Activated CD4-positive, alpha-beta T cell treated with anti-CD3 and anti-CD28 coated beads for 36 hours (primary cell): ENCODE measurements at places on chromosomes 1 and 21.

GRCh38 chr1:41663671-41664400 lies 179.4 kb upstream of the EDN2 start:
- no peak for DNase-seq

GRCh38 chr1:42164551-42165420 lies at the start of gene GUCA2A:
Gene GUCA2A (minus strand): TSS chr1:42164745. CDS start chr1:42164712, 33 bp downstream.
- DNase-seq: no peak

- DNase-seq: no peak
Observed at GRCh38 chr21:29580732-29581285, 282.1 kb downstream of the BACH1 start.

GRCh38 chr1:95021119-95021518 lies 51.6 kb downstream of the ALG14 start:
- DNase-seq: no peak

- DNase-seq: no peak
Observed at GRCh38 chr1:151516031-151516511, 4.9 kb downstream of the CGN start.

DNA sequence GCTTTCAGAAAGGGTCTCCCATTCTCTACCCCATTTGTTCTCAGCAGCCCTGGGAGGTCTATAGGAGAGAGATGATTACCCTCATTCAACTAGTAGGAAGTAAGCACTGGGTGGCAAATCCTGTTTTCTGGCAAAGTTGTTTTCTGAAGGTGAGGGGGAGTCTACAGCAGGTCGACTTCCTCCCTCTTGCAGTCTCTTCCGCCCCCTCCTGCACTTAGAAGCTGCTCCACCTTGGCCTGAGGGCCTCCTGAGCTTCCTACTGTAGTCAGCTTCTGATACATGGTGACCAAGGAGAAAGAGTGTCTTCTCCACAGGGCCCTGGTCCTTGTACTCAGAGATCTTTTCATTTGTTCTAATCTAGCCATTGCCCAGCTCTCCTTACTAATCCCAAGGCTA lies 93.1 kb downstream of the RGL1 start:
- DNase-seq: no peak

DNA sequence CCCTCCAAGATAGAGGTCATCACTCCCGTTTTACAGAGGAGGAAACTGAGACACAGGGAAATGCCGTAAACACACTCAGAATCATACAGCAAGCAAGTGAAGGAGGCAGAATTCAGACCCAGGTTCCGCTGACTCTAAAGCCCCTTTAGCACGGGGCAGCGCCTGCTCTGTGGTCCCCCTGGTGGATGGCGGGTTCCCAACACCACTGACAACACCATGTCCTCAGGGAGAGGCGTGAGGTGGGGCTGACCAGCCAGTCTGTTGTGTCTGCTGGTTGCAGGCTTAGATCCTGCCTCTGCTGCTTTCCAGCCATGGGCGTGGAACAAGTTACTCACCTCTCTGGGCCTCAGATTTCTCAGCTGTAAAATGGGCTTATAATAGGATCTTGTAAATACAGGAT lies 617.3 kb downstream of the MATN1 start:
- peak; percentile 34 for DNase-seq

- DNase-seq: peak; percentile 82
Observed at GRCh38 chr1:152034654-152035538, 1.9 kb downstream of the S100A11 start.

DNA sequence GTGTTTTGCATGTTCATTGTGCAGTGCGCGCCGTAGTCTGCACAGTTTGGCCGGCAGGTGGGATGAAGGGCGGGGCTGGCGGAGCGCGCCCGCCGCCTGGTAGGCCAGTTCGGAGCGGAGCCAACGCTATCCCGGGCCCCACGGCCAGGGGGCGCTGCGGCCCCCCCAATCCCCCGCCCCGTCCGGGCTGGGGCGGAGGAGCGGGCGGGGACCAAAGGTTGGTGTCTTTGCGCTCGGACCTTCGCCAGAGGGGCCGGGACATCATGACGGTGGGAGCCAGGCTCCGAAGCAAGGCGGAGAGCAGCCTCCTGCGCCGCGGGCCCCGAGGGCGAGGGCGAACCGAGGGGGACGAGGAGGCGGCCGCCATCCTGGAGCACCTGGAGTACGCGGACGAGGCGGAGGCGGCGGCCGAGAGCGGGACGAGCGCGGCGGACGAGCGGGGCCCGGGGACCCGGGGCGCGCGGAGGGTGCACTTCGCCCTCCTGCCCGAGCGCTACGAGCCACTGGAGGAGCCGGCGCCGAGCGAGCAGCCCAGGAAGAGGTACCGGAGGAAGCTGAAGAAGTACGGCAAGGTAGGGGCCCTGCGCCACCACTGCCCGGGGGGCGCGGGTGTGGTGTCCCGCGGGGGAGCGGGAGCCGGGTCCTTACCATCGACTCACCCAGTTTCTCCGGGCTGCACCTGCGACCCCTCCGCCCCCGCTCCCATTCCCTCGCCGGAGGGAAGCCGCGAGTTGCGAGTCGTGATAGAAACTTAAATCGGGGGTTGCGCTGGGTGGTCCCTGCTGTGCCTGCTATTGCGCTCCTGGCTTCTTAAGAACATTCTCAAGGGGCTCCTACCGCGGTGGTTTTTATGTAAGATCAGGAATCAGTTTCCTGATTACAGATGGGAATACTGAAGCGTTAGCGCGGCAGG lies at the start of gene C1orf115:
Gene C1orf115, plus strand, starts transcription at position 224 of the 913 bp plus-strand sequence. Its CDS starts 40 bp downstream, at position 264.
- peak; percentile 85 for DNase-seq

DNA sequence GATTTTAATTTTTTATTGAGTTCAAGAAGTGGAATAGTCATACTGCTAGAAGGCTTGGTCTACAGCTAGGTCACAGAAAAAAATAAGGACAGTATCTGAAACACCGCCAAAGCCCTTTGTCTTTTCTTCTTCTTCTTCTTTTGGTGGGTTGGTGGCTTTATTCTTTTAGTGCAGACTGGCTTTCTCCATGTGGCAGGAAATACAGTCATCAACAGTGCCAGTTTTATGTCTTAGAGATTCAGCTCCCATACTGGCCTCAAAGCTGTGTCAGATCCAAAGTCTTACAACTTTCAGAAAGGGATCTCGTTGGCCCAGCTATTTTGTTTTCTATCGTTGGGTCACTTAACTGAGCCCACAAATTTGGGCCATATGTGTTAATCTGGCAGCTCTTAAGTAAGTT lies 58.2 kb downstream of the FNBP1L start:
- DNase-seq: no peak

- no peak for DNase-seq
Observed at GRCh38 chr1:160116283-160117147, 956 bp downstream of the ATP1A2 start.

DNA sequence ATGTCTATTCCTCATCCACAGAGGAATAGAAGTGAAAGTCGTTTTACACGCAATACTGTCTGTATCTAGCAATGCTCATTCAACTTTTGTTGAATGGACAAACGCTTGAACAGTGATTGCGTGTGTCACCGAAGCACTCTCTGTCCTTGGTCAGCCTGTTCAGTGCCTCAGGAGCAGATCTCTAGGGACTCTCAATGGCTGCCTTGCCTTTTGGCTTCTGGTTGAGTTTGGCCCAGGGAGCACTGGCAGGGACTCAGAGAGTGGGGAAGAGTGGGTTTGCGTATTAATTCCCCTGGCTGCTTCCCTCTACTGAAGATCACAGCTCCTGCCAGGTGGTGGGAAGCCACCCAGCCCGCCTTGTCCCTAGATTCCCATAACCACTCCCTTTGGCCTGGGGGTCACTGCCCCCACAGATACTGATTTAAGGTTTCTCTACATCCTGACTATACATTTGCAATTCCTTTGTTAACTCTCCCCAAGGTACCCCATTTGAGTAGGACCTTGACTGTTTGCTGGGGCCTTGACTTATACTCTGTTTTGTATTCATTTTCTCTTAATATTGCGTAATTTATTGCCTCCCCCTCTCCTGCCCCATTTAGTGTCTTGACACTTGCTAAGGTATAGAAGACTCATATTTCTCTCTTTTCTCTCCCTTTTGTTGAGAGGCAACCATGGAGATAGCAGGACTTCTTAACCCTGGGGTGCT lies 61.7 kb upstream of the USP24 start:
- no peak for DNase-seq

GRCh38 chr1:205639567-205639966 lies 7.8 kb upstream of the ELK4 start:
- no peak for DNase-seq

DNA sequence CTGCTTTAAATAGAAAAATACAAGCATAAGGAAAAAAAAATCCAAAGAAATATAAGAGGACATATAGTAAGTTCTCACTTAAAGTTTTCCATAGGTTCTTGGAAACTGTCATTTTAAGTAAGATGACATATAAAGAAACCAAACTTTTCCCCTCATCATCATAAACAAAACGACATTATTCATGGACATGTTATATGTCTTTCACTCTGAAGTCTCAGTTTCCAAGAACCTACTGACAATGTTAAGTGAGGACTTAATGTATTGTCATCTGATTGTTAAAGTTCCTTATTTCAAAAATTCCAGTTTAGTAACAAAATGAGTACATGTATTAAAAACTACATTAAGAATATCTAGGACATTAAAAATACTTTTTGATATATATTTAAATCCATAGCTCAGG lies 69.6 kb upstream of the GFI1 start:
- DNase-seq: no peak

DNA sequence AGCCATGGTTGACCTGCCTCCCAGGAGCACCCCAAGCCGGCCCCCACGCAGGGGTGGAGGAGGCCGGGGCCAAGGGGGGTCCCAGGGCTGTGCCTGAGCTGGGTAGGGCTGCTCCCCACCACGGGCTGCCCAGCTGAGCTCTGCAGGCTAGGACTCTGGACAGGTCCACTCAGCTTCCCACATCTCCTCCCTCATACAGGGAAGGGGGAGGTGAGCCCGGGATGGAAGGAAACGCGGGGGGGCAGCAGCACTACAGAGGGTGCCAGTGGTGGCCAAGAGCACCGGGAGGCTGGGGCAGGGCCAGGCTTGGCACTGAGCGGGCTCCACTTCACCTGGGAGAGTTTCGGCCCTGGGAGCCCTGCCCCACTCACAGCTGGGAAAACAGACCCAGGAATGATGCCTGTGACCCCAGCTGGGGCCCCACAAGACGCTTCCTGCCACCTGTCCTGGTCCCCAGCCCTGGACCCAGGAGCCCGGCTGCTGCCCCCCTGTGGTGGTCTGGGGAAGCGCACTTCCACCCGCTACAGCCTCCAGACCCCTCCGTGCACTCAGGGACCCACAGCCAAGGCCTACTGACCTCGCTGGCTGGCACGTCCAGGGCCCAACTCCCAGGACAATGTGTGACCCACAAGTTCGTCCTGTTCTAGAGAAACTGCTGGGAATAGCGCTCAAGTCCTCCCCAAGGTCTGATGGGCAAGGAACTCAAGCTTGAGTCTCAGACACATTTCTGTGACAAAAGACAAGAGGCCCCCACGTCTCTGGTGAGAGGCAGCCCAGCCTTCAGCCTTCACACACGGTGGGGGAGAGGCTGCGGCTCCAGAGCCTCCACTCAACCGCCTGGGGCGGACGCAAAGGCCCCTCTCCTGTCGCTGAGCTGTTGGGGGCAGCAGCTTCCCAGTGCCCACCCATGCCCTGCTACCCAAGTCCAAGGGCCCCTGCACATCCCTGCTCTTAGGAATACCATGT lies 3.0 kb downstream of the AURKAIP1 start:
- peak; percentile 89 for DNase-seq

- DNase-seq: no peak
Observed at GRCh38 chr1:183778045-183778444, 26.9 kb upstream of the RGL1 start.

DNA sequence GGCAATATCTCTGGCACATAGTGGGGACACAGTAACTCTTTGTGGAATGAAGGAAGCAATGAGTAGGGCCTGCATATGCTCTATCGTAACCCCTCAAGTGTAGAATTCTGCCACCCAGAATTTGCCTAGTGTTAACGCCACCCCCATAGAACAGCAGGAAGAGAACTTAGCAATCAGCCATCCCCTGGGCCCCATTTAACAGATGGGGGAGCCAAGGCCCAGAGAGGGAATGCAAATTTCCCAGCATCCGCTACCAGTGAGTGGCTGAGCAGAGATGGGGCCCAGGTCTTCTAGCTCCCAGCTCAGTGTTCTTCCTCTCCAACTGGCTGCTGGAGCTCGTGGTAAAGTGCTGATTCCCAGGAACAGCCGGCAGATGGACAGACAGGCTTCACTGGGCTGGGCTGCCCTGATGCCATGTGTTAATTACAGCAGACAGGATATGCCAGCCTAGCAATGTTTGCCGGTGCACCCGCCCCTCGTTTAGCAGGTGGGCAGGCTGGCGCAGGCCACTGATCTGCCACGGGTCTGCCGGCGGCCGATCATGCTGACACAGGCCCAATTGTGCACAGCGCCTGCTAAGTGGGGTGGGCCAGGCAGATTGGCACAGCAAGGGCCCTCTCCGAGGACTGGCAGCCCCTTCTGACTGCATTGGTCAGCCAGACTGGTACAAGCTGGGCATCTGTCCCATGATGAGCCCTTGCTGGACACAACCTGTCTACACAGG lies 171.9 kb downstream of the IGSF21 start:
- no peak for DNase-seq

DNA sequence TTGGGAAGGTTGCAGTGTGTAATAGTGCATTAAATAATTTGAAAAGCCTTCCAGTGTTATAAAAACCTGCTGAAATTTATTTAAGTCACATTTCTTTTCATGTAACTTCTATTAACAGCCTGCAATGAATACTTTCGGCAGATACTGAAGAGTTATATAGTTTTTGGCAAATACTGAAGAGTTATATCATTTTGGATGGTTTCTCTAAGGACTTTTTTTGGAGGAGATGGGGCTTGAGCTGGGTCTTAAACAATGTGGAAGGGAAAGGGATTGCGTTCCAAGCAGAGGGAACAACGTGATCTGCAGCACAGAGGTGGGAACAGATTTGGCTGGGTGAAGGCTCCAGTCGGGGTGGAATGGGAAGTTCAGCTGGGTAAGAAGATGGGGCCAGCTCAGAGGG lies 39.8 kb downstream of the MTR start:
- DNase-seq: no peak

DNA sequence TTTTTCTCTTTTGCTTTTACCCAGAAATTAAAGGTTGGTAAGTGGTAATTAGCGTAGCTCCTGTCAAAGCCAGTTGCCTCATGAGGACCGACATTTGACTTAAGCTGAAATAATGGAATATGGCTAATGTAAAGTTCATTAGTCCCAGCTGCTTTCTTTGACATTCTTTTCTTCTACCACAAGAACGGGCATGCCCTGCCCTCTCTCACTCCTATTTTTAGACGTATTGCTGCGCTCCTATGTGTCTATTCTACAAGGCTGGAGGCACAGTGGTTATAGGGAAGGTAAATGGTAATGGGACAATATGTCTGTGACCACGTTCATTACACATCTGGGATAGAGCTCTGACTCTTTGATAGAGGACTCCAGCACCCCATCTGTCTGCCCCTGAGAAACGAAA lies 6.8 kb downstream of the CORT start:
- DNase-seq: no peak

DNA sequence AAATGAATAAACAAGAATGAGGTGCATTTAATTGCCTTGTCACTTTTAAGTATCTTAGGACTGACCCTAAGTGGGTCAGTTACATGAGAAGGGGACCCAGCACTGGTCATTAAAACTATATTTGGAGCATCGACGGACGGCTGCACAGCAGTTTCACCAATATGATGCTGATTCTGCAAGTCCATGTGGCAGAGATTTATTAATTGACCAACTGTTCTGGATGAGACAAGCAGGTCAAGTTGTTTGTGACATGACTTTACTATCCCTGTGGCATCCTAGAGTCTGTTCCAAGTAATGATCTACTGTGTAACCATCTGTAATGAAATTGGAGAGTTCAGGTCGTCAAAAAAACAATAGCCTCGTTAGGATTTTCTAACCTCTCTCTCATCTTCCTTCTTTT lies 9.5 kb downstream of the AMPD1 start:
- no peak for DNase-seq
